ENCODE measurements at places on chromosomes 6 and 20.

GRCh38 chr6:692356-692851 is 535 bp downstream of the EXOC2 start:
- DNase-seq = peak; percentile 81

DNA sequence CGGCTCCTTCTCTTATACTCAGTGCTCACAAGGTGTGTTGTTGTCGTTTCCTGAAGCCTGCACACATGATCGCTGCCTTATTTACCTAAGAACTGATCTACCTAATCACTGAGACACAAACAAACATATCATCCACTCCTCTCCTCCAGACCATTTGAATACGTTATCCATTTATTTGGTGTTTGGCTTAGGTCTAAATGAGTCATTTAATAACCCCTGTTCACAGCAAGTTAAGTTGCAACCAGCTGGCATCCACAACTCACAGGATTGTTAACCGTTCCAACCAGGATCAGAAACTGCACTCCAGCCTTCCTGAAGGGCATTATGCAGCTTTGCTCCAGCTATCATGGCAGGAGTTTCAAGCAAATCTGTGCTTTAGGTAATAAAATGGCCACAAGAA is 511.1 kb upstream of the MAP3K7 start:
- no peak for DNase-seq

GRCh38 chr20:11777387-11778205 is 140.1 kb upstream of the BTBD3 start:
- no peak for DNase-seq

- peak; percentile 34 for DNase-seq
Measured at GRCh38 chr6:43391440-43392031, 22.1 kb upstream of the ZNF318 start.

DNA sequence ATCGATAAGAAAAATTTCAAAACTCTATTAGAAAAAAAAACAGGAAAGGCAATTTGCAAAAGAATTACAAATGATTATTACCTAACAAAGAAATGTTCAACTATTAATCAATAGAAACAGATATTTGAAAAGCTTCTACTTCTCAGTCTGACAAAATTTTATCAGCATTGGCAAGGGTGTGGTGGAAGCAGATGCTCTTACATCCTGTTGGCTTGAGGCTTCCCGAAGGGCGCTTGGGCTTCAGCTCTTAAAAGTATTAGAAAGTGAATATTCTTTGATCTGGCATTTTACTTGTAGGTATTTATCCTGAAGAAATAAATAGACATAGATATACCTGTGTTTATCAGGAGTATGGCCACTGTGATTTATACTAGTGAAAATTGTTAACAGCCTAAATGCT is 38.7 kb downstream of the SLC35D3 start:
- no peak for DNase-seq

DNA sequence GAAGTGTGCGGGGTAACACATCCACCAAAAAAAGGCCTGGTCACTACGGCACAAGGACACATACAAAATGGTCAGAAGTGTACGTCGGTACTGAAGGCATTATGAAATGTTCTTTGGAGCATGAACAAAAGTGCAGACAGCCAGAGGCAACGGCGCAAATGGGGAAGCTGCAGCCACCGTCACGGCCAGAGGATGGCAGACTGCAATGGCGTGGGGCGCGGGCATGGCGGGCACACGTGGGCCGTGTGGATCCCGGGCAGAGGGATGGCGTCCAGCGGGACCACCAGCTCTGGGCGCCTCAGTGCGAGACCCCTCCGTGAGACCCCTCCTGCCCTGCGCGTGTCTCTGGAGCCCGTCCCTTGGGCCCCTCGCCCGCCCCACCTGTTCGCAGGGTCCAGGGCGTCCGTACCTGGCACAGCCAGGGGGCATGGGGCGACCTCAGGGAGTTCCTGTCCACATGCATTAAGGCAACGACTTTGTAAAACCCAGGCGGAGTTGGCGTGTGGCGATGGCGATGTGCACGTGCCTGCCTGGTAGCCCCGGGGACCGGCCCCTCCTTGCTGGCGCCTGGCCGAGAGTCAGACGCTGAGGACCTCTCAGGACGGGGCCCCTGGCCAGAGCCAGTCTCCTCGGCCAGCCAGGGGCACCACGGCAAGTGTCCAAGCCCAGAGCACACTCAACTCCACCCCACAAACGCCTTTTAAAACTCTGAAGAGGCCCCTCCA is 39.5 kb upstream of the CHRNA4 start:
- DNase-seq = no peak

DNA sequence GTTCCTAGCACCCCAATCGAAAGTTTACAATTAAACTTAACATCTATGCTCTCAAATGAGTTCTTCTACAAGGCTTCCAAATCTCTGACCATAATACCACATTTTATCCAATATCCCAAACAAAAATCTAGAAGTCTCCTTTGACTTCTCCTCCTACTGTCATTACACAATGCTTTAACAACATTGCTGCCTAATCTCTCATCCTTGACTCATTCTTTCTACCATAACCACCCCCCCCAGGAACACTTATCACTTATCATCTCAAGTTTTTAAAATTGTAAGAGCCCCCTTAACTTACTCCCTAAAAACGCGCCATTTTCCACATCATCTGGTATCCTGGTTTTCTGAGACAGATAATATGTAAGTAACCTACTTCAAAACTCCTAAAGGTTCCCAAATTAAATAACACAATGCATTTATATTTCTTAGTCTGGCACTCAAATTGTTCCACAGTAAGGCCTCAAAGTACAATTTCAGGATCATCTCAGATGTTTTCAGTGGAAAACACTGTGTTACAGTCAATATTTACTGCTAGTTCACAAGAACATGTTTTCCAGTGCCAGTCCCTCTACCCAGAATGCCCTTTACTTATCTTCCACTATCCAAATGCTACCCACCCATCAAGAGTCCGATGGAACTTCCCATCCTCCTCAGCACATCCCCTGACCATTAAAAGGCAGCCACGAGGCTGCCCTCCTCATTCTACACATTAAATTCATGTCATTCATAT is 308.2 kb upstream of the THEMIS start:
- DNase-seq = no peak

- no peak for DNase-seq
Measured at GRCh38 chr6:147999001-147999540, 343.6 kb upstream of the SASH1 start.

- peak; percentile 97 for DNase-seq
Measured at GRCh38 chr20:63216041-63216848, at the start of gene YTHDF1. Gene YTHDF1 (minus strand): TSS chr20:63216131. CDS start chr20:63215892, 239 bp downstream.

- DNase-seq = no peak
Measured at GRCh38 chr6:167826896-167827582, at the start of gene AFDN. Gene AFDN (plus strand): TSS chr6:167826911. CDS start chr6:167827133, 222 bp downstream.

- no peak for DNase-seq
Measured at GRCh38 chr6:168418711-168419121, 22.3 kb upstream of the SMOC2 start.

DNA sequence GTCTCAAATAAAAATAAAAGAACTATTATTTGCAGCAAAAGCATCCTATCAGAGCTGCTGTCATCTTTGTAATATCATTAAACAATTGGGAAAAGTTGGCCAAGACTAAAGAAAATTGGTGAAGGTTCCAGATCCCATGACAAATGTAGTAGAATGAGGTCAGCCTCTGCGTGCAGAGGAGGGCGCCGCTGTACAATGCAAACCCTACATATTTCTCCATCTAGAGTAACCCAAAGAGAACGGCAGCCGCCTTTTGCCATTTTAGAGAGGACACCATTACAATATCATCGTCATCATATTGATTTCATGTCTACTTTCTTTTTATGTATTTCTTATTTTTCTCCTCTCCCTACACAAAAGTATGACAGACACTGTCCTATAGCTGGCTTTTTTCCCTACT is 59.5 kb downstream of the ZMYND8 start:
- DNase-seq = no peak

GRCh38 chr6:107977283-107977682 is 19.3 kb upstream of the SEC63 start:
- peak; percentile 8 for DNase-seq

GRCh38 chr6:113031591-113032238 is 684.6 kb downstream of the RFPL4B start:
- DNase-seq = no peak

GRCh38 chr6:3090013-3090412 is 21.7 kb downstream of the RIPK1 start:
- no peak for DNase-seq

DNA sequence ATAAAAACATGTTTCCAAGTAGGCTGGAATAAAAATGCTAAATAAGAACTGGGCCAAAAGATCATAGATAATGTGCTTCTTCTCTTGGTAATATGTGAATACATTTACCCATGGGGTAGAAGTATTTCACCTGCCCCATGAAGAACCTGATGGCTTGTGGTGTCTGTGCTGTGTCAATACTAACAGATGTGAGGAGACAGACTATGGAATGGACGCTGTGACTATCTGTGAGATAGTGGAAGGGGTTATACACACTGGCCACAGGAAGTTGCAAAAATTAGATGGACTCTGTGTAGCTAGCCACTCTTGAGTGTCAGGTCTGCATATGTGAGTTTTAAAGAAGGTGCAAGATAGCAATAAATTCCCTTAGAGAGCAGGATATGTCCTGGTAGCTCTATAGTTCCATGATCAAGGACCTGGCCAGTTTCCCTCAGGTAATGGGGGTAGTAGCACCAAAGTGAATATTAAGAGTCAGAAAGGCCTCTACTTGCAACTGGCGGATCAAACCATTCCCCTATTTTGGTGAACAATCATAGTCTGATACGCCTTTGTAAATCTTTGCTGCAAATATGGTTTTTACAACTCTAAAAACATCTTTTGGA is 48.6 kb downstream of the NEDD9 start:
- DNase-seq = no peak

GRCh38 chr6:20732896-20733295 is 198.6 kb downstream of the CDKAL1 start:
- DNase-seq = no peak

DNA sequence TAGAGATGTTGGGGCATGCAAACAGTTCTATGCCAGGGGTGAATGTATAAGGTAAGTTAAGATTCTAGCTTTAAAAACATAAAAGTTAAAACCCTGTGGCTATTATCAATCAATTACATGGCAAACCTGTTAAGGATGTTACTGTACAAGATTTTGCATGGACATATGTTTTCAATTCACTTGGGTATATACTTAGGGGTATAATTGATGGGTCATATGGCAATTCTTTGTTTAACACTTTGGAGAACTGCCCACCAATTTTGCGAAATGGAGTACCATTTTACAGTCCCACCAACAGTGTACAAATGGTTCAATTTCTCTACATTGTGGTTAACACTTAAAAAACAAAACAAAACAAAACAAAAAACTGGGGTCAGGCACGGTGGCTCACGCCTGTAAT is 9.4 kb upstream of the NCOA3 start:
- no peak for DNase-seq

DNA sequence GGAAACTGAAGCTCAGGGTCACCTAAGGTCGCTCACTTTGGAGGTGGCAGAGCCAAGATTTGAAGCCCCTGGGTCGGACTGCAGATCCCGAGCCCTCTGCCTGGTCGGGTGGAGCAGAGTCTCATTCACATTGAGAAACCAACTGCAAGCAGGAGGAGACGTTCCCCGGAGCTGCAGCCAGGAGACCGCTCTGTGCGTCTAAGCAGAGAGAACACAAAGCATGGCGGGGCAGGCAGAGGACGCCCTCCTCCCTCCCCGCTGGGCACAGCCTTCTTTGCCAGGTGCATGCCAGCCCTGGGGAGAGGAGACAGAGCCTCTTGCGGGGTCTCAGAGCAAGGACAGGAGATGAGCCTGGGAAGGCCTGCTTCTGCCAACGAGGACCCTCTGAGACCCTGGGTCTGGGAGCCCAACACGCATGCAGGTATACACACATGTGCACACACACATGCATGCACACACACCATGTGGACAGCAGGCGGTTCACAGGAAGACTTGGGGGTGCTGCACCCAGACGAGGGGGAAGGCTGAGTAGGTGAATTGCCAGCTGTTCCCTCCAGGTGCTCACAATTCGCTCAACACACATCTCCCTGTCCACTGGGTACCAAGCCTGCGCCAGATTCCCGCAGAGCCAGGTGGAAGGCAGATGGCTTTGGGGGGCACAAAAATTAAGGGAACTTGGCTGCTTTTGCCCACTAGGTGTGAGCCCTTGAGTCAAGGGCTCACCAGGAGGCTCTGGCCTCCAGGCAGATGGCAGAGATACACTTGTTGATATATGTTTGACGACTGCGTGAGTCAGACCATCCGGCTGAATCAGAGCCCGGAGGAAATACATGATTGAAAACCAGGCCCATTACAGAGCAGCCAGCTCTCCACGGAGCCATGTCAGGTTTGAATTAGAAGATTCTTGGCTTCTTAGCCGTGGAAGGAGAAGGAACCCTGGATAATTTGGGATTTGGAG is 5.5 kb upstream of the NTSR1 start:
- peak; percentile 32 for DNase-seq

GRCh38 chr6:47146431-47147174 is 104.5 kb upstream of the ADGRF1 start:
- no peak for DNase-seq

GRCh38 chr6:138357928-138358327 is 19.8 kb upstream of the SMIM28 start:
- DNase-seq = no peak

DNA sequence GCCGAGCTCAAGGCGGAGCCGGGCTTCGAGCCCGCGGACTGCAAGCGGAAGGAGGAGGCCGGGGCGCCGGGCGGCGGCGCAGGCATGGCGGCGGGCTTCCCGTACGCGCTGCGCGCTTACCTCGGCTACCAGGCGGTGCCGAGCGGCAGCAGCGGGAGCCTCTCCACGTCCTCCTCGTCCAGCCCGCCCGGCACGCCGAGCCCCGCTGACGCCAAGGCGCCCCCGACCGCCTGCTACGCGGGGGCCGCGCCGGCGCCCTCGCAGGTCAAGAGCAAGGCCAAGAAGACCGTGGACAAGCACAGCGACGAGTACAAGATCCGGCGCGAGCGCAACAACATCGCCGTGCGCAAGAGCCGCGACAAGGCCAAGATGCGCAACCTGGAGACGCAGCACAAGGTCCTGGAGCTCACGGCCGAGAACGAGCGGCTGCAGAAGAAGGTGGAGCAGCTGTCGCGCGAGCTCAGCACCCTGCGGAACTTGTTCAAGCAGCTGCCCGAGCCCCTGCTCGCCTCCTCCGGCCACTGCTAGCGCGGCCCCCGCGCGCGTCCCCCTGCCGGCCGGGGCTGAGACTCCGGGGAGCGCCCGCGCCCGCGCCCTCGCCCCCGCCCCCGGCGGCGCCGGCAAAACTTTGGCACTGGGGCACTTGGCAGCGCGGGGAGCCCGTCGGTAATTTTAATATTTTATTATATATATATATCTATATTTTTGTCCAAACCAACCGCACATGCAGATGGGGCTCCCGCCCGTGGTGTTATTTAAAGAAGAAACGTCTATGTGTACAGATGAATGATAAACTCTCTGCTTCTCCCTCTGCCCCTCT is 1.1 kb downstream of the CEBPB start:
- peak; percentile 44 for DNase-seq

- no peak for DNase-seq
Measured at GRCh38 chr6:67112120-67112519, 1405.1 kb upstream of the EYS start.

GRCh38 chr6:15358579-15359327 is 112.9 kb downstream of the JARID2 start:
- DNase-seq = no peak

DNA sequence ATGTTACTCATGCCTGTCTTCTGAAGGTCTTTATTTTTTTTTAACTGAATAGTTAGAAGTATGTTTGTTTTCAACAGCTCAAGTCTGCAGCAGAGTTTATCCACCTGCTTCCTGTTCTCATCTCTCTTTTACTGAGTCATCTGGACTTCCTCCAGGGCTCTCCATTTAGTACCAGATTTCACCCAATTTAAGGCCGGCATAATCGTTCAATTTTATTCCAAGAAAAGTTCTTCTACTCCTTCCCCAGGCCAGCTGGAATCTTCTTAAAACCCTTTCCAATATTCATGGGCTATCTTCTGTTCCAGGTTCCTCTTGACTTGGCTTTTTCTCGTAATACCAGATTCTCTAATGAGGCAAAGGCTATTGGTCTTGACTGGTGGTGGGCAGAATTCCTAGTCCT is 79.0 kb upstream of the LAMA2 start:
- DNase-seq = no peak

Data from activated CD4-positive, alpha-beta T cell treated with anti-CD3 and anti-CD28 coated beads, Interleukin-2, Interleukin-4, amounts not matched to agents 100 ng/mL and 50 ng/mL, durations not matched to agents 16 hours and 8 hours (primary cell).